ENCODE measurements at places on chromosomes 1 and 21.

DNA sequence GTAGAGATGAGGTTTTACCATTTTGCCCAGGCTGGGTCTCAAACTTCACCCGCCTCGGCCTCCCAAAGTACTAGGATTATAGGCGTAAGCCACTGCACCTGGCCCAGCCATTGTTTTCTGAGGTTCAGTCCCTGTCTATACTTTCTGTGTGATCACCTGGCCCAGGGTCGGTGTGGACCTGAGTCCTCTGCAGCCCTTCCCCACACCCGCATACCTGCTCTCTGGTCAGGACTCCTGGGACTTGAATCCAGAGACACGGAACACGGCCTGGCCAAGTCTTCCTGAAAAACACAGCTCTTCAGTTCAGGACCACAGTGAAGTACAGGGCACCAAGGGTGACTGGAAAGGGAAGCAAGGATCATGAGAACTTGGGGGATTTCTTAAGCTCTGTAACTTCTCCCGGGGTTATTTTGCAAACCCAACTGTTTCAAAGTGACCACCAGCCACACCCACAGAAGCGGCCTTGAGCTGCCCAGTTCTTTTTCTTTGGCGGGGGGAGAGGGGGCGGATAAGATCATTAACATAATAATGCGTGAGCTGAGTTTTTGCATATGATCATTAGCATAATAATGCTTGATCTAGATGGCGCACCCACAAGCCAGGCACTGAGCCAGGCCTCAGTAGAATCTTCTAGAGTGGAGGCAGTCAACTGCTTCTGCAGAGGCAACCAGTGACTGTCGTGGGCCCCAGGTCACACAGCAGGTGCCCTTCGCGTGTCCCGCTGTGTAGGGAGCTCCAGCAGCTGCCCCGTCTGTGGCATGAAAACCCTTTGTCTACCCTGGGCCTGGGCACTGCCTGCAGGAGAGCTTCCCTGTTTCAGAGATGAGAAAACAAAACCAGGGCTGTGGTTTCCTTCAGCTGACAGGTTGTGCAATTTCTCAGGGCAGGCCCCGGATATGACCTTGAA, 1.7 kb upstream of the NADK start:
- DNase-seq = no peak

DNA sequence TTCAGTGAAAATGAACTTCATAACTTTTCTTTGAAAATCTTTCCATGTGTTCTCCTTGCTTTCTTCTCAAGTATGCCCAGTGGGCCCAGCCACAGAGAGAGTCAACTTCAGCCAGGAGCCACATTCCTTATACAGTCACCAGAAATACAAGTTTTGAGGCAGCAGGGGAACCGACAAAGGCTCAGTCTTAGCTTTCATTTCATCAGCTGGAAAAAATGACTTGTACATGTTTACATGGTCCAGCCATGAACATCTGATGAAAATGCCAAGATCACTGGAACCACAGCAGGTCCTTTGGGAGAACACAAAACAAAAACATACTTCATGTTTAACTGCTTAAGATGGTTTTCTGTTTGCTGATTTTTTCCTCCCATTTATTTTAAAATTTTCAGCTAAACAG, 72.5 kb downstream of the SYDE2 start:
- DNase-seq = no peak

DNA sequence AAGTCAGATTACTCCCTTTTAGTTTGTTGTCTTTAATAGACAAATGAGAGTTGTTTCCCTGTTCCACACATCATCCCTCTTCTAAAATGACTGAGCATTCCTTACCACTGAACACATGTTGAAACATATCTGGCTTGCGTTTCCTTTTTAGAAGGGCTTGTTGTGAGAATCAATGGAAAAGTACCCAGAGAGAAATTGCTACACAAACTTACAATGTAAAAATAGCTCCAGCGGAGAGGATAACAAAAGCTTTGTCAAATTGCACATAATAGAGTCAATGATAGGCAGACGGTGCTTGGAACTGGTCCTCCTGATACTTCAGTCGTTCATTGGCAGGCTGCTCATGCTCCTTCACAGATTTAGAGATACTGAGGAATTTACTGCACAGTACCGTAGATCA, 123.9 kb downstream of the CYYR1 start:
- DNase-seq = no peak

- DNase-seq = peak; percentile 69
Measured at GRCh38 chr1:63817152-63817667, 43.4 kb downstream of the ROR1 start.

DNA sequence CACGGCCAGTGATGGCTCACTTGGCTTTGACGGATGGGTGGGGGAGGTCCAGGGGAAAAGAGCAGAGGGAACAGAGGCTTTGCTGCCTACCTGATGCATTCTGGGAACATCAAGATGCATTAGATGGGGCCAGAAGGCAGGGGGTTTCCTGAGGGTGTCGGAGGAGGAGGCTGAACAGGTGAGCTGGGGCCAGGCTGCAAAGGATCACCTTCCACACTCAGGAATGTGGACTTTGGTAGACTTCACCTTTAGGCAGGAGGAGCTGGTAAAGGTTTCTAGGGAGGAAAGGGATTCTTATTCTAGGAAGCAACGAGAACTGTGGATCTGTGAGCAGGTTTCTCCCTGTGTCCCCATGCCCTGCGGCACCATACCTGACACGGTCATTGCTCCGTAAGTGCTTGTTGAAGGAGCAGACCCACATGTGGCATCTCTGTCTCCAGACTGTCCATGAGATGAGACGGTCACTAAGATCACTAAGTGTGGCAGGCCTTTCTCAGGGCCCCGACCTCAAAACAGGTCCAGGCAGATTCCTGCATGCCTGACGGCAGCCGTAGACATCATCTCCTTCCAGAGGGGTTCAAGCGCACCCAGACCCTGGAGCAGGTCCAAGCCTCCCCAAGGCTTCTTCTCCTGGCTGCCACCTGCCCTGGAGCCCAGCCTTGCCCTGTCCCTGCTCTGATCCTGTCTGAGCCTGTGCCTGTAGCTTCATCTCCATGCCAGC, 89.1 kb upstream of the SLC25A33 start:
- no peak for DNase-seq

- DNase-seq = no peak
Measured at GRCh38 chr1:179195376-179195775, 34.1 kb downstream of the ABL2 start.

- DNase-seq = no peak
Measured at GRCh38 chr1:156956333-156956732, 35.9 kb downstream of the LRRC71 start.

DNA sequence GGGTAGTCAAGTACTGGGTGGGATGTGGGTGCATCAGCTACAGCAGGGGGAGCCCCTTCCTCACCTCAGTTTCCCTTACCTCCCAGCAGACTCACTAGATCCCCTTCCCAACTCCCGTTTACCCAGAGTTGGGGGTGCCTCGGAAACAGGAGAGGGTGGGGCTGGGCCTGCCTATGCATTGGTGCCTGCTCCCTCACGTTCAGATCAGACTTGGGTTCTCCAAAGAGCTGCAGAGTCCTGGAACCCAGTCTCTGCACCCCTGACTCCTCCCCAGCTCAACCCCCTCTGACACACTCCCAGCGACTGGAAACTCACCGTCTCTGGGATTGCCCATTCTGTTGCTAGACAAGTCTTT, 6.0 kb downstream of the FOXO6 start:
- no peak for DNase-seq

DNA sequence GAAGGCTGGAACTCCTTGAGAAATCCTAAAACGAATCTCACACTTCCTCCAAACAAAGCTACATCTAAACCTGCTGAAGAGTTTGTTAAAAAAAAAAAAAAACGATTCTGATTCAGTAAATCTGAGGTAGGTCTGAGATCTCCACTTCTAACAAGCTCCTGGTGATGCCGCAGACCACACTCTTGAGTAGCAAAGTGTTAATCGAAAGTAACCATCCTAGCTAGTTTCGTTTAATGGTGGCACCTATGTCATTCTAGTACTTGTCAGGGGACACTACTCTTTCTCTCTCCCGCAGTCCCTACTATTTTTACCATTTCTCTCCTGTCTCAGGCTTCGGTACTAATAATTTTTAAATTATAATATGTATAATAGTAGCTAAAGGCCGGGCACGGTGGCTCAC, 2.1 kb downstream of the CLCC1 start:
- no peak for DNase-seq

DNA sequence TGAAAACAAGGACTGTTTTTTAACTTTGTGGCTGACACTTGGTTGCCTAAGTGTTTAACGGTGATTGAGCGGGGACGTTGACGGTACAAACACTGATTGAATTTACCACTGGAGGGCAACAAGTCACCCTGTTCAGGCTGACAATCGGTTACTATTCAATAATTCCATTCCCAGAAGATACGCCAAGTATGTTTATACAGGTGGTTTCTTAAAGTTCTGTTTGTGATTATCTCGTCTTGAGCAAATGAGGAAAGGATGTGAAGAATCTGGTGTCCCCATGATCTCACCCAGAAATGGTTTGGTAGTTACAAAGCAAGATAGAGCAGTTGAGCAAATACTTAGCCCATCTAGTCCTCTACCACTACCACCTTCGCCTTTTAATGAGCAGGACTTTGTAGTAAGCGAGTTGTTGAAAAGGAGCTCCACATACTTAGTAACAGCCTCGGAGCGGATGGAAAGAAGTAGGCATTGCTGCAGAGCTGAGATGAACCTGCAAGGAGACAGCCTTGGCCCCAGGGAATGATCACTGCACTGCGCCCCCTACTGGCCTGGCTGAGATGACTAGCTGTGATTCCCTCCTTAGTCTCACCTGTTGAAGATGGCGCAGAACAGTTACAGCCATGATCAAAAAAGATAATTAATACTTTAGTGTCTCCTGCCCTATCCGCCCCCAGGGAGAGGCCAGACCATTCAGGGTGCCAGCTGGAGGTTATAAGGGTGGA, 36.3 kb downstream of the IFNAR1 start:
- DNase-seq = peak; percentile 27

DNA sequence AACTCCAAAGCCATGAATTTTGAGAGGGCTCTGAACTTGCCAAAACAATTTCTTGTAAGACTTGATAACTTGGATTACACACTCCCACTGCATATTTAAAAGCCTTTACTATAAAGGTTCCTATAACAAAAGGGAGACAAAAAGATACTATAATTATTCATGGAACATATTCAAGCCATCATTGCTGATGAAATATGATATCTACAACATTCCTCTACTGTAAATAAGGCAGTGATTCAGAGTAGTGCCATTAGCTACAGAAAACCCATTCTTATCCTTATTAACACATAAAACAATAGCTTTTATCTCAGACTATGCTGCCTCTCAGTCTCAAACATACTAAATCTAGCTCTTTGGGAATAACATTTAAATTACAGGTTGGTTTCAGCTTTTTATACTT, 675.5 kb upstream of the CXADR start:
- no peak for DNase-seq

DNA sequence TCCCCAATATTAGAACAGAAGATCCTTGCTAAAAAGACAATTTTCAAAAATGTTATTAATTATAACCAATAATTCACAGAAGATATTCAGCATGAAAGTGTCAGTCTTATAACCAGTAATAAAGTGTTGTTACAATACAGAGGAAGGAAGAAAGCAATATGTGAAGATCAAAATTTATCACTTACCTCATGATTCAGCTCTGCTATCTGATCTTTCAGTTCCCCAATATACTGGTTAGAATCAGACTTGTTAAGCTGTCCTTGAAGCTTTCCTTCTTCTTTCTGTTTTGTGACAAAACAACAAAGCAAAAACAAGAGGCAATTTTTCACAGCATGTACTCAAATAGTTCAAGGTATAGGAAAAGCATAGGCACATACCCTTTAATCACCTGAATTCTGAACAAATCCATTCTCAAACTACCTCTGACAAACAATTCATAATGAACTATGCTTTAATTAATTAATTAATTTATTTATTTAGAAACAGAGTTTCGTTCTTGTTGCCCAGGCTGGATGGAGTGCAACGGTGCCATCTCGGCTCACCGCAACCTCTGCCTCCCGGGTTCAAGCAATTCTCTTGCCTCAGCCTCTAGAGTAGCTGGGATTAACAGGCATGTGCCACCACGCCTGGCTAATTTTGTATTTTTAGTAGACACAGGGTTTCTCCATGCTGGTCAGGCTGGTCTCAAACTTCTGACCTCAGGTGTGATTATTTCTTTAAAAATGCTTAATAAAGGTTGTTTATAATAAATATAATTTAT, 76.9 kb upstream of the GFI1 start:
- DNase-seq = no peak

DNA sequence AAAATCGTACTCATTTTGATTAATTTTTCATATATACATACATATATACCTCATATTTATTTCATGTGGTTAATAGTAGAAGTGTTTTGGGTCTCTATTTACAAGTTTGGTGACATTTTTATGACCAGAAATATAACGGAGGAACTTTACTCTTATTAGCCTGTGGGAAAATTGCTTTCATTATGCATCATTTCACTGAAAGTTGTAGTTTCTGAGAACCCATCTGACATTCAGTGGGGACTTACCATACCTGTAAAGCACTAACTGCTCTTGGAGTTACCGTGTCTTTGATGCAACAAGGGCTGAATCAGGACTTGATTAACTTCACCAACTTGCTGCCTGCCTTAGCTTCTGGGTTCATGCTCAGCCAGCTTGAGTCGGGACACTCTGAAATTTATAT, 49.9 kb upstream of the ITPKB start:
- DNase-seq = no peak

GRCh38 chr21:16583556-16583955, 853.8 kb downstream of the USP25 start:
- DNase-seq = no peak

GRCh38 chr1:156488566-156489165, 11.9 kb downstream of the MEF2D start:
- DNase-seq = no peak

DNA sequence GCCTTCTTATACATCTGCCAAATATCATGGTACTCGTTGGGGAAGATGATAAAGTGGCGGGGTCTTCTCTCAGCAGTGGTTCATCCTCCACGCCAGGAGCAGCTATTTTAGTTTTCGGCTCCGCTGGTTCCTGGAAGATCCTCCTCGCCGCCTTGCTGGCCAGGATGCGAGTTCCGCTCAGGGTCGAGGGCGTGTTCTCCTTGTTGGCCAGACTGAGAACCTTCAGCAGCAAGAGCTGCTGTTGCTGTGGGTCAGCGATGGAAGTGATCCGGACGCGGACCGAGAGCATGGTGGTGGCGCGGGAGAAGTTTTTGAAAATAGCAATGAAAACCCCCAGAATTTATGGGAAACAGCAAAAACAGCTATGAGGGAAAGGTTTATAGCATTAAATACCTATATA, 11.4 kb upstream of the CFAP126 start:
- no peak for DNase-seq

GRCh38 chr1:167934426-167935215, 1.9 kb upstream of the DCAF6 start:
- no peak for DNase-seq

DNA sequence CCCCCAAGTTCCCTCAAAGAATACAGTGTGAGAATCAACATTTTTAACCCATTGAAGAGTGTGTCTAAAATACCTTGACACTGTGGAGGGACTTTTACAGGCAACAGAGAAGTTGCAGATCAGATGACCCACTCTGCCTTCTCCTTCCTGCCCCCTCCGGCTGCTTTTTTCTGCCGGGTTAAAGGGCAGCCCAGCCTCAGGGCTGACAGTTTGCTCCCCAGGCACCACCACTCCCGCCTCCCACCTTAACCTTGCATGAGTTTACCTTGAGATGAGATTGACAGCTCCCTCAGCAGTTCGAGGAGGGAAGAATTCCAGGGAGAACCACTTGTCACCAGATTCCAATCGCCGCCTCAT, 3.2 kb downstream of the MTHFR start:
- no peak for DNase-seq

Data from LNCaP clone FGC (cell line).